ENCODE measurements at places on chromosomes 5 and 9. TPM values are rescaled to one million over a fixed set of nuclear protein-coding genes. Genes with fewer than 3 reads are reported as not detected.

ADGRD2 gene
- not detected for polyA plus RNA-seq

WDR38 gene
- polyA plus RNA-seq = 4.5 TPM

NUP188 gene
- polyA plus RNA-seq = 58.1 TPM

SPINK1 gene
- polyA plus RNA-seq = 1.0 TPM

LEAP2 gene
- 3.2 TPM for polyA plus RNA-seq

SUSD3 gene
- polyA plus RNA-seq = 9.4 TPM

DOCK8 gene
- polyA plus RNA-seq = 7.3 TPM

NMRK1 gene
- 33.8 TPM for polyA plus RNA-seq

BAAT gene
- 0.54 TPM for polyA plus RNA-seq

CCDC127 gene
- 12.0 TPM for polyA plus RNA-seq

EPB41L4B gene
- polyA plus RNA-seq = 15.5 TPM

ARID3C gene
- polyA plus RNA-seq = not detected

ADGRV1 gene
- polyA plus RNA-seq = 15.6 TPM

WWC1 gene
- 88.5 TPM for polyA plus RNA-seq

PCDHB14 gene
- polyA plus RNA-seq = 10.3 TPM

PCA3 gene
- 0.29 TPM for polyA plus RNA-seq

OXCT1 gene
- 18.0 TPM for polyA plus RNA-seq

STK10 gene
- 19.8 TPM for polyA plus RNA-seq

PRELID1 gene
- 93.9 TPM for polyA plus RNA-seq

BNC2 gene
- polyA plus RNA-seq = 7.4 TPM

MCC gene
- polyA plus RNA-seq = 17.0 TPM

ZDHHC11B gene
- 39.3 TPM for polyA plus RNA-seq

FOXD4L3 gene
- not detected for polyA plus RNA-seq

STOM gene
- polyA plus RNA-seq = 99.1 TPM

ZCCHC9 gene
- 46.5 TPM for polyA plus RNA-seq

All from right lung (tissue), 10 donors.